ENCODE measurements at places on chromosomes 6 and 20.

DNA sequence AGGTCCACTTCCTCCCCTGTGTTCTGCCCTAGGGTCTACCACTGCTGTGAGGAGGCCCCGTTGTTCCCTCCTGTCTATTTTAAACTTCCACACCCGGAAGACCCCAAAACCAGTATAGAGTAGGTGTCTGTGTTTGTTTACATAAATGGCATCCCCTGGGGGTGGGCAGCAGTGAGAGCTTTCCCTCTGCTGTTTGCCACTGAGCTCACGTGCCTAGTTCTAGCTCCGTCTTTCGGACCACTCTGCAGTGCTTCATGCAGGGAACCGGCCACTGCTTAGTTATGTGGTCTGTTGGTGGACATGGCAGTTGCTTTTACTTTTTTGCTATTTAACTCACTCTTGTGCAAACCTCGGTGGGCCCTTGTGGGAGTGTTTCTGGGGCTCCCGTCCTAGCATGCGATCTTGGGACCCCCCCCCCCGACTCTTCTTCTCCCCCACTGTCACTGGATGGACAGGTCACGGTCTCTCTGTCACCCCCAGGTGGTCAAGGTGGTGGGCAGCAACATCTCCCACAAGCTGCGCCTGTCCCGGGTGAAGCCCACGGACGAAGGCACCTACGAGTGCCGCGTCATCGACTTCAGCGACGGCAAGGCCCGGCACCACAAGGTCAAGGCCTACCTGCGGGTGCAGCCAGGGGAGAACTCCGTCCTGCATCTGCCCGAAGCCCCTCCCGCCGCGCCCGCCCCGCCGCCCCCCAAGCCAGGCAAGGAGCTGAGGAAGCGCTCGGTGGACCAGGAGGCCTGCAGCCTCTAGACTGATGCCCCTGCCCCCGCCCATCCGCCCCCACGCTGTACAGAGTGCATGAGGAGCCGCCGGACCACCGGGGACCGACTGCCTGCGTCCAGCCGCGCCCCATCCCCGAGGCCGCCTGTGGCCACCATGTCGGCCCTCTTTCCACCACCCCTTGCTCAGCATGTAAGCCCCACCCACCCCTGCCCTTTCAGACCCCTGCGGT, 40.9 kb downstream of the VSTM2L start:
- no peak for DNase-seq

DNA sequence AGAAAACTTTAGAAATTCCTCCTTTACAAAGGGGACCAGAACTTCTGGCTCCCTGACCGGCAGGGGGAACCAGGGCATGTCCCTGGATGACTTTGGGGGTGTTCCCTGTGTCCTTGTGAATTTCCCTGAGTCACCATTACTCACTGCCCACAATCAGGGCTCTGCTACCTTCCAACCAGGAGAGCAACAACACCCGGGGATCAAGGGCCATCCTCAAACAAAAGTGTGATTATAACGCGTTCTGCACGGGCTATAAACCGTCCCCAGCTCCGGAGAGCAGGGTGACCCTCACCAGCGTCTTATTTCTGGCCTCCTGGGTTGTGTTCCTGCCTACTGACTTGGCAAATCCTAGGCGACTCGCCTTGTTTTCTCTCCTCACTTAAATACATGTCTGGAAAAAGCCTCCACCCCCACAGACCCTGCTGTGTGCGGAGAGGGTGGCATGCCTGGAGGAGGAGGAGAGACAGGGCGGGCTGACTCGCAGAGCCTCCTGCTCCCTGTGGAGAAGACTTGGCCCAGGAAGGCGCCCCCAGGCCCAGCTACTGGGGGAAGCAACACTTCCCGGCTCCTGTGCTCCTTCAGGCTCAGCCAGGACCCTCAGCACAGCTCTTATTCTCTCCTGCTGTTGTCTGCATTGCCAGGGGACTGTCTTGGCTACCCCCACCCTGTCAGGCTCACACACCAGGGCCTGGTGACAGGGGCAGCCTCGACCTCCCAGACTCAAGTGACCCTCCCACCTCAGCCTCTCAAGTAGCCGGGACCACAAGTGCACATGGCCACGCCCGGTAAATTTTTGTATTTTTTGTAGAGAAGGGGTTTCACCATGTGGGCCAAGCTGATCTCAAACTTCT, 54.1 kb downstream of the FGD2 start:
- no peak for DNase-seq

GRCh38 chr6:139135578-139136545, 982 bp downstream of the HECA start:
- peak; percentile 42 for DNase-seq

DNA sequence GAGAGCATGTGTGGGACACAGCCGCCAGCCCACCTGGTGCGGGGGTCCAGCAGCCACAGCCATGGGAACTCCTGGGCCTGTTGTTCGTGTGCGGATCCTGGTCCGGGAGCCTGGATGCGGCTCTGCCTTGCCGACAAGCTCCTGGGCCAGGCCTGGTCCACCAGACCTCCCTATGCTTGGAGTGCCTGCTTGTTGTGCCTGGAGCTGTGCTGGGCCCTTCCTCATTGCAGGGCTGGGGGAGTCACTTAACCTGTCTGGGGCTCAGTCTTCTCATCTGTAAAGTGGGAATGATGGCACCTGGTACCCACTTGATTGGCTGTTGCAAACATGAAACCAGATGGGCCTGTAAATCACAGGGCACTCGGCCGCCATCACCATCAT, 2.6 kb upstream of the OSBPL2 start:
- no peak for DNase-seq

DNA sequence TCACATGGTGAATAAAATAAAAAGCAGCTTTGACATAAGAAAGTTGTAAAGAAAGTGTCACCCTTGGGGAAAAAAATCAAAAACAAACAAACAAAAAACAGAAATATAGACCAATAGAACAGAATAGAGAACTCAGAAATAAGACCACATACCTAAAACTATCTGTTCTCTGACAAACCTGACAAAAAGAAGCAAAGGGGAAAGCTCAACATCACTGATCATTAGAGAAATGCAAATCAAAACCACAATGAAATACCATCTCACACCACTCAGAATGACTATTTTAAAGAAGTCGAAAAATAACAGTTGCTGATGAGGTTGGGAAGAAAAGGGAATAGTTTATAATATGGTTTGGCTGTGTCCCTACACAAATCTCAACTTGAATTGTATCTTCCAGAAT, 159.1 kb downstream of the TINAG start:
- no peak for DNase-seq

GRCh38 chr6:30870546-30870945, 13.8 kb upstream of the DDR1 start:
- no peak for DNase-seq

- DNase-seq, result no peak
Measured at GRCh38 chr6:296151-297122, 4.2 kb downstream of the DUSP22 start.

- no peak for DNase-seq
Measured at GRCh38 chr6:169895000-169895759, 143.8 kb downstream of the ERMARD start.

GRCh38 chr6:152223636-152224035, 413.5 kb downstream of the SYNE1 start:
- DNase-seq, result no peak

DNA sequence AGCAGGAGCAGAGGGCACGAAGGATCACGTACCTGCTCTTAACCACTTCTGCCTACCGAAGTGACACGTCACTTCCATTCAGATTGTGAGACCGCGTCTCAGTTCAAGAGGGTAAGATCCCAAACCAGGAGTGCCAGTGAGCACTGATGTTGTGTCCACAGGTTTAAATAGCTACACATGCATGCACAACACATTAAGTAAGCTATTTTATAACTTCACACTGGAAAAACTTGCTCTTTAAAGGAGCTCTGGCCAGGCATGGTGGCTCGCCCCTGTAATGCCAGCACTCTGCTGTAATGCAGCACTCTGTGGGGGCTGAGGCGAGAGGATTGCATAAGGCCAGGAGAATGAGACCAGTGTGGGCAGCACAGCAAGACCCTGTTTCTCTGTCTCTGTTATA, 21.1 kb downstream of the ABHD12 start:
- no peak for DNase-seq
